ENCODE measurements at places on chromosomes 5 and 9.
A peak's percentile ranks its signal among the peaks of the same experiment; 100 is the strongest.

GRCh38 chr9:93667006-93667405 lies 90.6 kb downstream of the PHF2 start:
- DNase-seq: no peak

DNA sequence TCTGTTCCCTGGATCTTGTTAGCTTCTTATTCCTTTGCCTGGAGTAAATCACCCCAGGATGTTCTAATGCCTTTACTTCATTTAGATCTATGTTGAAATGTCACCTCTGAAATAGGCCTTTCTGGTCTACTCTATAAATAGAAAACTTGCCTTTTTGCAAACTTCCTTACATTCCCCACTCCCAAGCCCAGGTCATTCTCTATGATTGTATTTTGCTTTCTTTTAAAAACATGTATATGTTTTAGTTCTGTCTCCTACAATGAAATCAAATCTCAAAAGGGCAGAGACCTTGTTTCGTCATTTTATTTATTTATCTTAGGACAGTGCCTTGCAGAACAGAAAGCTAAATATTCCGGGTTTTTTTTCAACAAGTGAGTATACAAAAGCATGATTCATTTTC lies 1657.7 kb upstream of the C9orf72 start:
- no peak for DNase-seq

DNA sequence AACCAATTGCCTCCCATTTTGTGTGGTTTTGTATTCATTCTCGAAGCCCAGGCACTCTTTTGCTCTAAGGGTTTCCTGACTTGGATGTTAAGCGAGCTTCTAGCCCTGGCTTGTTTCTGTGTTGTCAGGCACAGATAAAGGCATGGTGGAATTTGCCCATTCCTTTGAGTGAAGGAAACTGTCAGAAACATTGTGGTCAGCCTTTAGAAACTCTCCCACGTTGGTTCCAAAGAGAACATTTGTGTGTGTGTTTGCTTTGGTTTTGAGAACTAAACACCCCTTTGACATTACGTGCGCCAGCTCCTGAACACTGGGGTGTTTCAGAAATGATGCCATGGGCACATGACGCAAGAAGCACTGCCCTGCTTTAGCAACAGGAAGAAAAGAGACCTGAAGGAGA lies 320.9 kb downstream of the NTRK2 start:
- DNase-seq: no peak

DNA sequence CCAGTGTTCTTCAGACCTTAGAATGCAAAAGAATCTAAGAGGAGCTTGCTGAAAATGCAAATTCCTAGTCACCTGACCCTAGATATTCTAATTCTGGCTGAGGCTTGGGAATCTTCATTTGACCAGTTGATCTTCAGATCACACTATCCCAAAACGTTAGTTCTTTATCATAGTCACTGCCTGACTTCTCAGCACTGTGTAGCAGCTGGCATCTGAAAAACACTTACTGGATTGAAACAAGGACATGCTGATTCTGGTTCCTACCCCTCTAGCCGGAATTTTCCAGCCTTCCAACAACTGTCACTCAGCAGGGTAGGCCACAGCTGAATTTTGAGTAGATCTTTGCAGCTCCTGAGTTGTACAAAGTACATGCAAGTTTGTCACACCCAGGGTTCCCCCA lies 72.2 kb downstream of the EBF1 start:
- no peak for DNase-seq

DNA sequence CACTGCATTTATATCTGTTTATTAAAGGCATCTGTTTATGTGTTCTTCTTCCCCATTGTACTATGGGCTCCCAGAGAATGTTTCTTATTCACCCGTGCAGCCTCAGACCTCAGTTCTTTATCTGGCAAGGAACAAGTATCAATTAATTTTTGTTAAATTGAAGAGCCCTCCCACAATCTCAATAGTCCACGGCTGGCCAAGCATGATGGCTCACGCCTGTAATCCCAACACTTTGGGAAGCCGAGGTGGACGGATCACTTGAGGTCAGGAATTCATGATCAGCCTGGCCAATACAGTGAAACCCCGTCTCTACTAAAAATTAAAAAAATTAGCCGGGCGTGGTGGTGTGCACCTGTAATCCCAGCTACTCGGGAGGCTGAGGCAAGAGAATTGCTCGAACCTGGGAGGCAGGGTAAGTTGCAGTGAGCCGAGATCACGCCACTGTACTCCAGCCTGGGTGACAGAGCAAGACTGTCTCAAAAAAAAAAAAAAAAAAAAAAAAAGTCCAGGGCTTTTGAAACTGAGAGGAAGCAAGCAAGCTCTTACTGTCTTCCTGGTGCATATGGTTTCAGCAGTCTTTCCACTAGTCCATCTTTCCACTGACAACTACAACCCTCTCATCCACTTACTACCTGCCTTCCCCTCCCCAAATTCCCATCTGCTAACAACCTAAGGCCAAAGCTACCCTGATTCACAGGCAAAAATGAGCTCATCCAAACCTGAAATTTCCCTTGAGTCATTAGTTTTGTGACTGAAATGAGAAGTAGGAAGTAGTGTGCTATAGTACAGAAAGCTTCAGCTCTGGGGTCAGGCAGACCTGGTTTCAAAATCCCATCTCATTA lies 2.3 kb upstream of the HK3 start:
- no peak for DNase-seq

GRCh38 chr9:127822108-127822507 lies 19.4 kb downstream of the FPGS start:
- no peak for DNase-seq

DNA sequence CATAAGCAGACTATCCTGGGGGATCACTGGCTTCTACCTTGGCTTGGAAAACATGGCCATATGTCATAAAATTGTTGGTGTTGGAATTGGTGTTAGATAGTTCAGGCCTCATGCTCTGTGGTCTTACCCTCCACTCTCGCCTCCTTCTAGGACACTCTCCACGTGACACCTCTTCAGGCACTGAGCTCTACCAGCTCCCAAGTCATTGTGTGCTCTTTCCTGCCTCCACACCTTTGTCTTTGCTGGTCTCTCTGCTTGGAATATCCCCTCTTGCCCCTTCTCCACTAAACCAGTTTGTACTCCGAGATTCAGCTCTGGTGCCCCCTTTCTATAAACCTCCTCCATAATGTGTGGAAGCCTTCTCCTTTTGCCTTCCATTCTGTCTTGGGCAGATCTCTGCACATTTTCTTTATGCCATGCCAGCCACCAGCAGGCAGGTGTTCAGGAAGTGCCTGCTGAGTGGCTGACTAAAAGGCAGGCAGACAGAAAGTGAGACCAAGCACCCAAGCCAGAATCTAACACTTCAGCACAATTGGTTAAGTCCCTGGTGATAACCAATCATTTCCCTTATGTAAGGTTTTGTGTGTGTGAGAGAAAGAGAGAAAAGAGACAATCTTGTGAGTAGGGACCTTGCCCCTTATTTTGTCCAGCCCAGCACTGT lies 37.7 kb downstream of the SAR1B start:
- DNase-seq: no peak

DNA sequence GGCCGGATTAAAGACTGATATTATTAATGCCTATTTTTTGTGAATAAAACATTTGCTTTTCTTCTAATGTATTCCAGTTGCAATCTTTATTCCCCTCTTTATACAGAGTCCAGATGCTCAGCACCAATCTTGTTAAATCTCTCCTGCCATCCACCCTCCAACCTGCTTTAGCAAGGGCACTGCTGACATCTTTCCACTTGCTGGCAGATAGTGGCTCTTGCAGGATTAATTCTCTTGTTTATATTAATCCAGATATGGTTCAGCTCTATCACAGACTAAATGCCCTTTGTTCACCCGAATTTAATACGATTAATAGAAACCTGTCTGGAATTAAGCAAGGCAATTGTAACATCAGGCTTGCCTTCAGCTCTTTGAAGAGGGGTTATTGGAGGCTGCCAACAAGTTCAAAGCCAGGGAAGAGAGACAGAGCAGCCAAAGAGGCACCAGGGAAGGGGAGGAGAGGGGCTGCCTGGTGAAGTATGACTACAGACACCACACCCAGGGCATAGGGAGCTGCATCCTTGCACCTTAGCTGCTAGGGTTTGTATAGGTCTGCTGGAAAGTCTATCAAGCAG lies 236.2 kb downstream of the SAXO1 start:
- DNase-seq: no peak

GRCh38 chr9:91530829-91531228 lies 107.2 kb upstream of the NFIL3 start:
- DNase-seq: no peak

- DNase-seq: no peak
These were observed 139.2 kb upstream of the SMARCA2 start for GRCh38 chr9:1875921-1876448.

DNA sequence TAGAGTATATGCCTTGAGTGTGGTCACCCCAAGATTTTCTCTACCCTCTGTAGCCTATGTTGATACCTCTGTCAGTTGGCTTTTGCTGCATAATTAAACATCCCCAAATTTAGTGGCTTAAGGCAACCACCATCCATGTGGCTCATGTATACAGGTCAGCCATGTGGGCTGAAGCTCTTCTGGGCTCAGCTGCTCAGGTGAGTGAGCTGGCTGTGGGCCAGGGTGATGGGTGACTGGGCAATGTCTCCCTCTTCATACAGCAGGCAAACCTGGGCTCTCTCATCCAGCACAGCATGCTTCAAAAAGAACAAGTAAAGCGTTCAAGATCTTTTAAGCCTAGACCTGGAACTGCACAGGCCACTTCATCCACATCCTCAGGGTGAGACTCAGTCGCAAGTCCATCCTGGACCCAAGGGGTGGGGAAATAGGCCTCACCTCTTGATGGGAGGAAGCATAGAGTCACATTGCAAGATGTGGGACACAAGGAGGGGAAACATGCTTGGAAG lies 188.2 kb upstream of the TAS2R1 start:
- no peak for DNase-seq

DNA sequence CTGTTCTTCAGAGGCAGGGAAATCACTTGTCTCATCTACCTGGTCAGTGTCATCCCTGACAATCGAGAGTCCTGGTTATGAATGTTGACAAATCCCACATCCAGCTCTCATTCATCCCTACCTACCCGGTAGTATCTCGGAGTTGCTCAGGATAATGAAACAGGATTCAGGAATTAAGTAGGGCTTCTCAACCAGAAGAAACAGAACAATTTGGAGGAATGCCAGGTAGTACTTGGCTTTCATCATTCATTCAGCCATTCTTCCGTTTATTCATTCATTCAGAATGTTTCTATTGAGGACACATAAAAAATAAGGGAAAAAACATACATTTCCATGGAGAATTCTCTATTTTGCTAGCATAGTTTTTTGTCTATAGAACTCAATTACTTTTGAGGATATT lies 195.0 kb downstream of the ARHGEF28 start:
- peak; percentile 20 for DNase-seq

- DNase-seq: no peak
These were observed 12.4 kb downstream of the CARD19 start for GRCh38 chr9:93108291-93109041.

DNA sequence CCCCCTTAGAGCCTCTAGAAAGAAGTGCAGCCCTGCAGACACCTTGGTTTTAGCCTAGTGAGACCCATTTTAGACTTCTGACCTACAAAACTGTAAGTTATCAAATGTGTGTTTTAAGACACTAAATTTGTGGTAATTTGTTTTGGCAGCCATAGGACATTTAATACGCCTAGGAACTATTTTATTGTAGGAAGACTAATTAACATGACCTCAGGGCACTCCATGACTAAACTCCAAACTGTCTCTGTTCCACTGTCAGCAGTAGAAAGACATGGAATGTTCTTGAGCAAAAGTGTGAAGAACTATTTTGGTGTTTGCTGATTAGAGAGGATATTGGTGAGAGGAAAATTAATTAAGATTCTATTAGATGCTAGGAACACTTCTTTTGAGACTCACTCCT lies 4.1 kb upstream of the APC start:
- DNase-seq: no peak

- no peak for DNase-seq
These were observed 7.4 kb downstream of the MTX3 start for GRCh38 chr5:79983618-79984017.

DNA sequence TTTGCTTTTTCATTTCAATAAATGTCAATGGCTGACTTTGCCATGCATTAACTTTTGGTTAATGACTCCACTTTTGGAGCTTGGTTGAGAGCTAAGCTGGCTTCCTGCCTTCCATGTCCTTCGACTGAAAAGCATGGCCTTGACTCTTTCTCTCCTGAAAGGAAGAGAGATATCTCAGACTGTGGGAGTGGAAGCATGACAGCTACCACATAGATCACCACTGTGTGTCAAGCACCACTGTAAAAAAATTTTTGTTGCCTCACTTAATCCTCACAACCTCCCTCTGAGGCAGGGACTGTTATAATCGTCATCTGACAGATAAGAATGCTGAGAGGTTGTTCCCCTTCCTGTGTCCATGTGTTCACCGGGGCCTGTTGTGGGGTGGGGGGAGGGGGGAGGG lies 184.8 kb downstream of the RORB start:
- no peak for DNase-seq

DNA sequence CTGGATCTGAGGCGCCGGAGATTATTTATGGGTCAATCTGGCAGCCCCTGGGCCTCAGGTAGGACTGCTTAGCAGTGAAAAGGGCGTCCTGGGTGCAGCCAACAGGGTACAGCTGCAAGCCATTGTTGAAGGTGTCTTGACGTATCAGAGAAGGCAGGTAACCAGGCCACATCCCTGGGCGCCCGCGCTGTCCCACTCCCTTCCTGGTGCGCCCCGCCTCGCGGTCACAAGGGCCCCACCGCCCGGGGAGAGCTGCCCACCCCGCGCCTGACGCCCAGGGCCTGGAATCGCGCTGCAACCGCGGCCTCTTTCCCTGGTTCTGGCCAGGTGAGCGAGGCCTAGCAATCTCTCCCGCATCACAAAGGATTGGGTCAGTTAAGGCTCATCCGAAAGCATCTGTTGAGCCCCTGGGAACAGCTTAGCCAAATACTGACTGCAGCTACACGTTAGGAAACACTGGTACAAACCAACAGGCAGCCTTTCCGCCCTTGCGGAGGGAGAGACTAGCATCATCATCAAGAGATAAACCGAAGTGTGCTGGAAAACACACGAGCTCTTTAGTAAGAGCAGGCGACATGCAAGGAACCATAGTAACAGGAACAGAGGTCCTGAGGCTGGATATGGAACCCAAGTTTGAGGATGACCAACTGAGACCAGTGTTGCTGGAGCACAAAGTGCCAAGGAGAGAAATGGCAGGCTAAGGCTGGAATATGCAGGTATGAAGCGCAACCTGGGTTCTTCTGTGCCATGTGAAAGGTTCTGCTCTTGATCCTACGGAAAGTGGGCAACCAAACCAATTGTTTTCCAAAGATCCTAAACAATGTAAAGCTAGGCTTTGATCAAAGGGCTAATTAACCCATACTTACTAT lies 3.6 kb downstream of the RPS23 start:
- DNase-seq: no peak

DNA sequence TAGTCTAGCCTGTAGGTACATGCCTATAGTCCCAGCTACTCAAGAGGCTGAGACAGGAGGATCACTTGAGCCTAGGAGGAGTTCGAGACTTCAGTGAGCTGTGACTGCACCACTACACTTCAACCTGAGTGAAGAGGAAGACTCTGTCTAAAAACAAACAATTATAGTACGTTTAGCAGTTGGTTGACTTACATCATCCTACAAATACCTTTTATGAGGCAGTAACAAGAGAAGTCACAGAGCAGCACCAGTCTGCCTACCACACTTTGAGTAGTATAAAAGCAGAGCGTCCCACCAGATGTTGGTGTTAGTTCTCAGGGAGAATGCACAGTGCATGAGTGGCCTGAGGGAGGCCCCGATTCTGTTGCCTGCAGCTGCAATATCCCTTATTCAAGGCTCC lies 16.1 kb downstream of the ZFR start:
- no peak for DNase-seq
